ENCODE measurements at places on chromosomes 1 and 21.

GRCh38 chr1:242454262-242455051, 70.0 kb downstream of the PLD5 start:
- no peak for DNase-seq

GRCh38 chr1:199453723-199454122, 573.8 kb upstream of the NR5A2 start:
- DNase-seq: no peak

DNA sequence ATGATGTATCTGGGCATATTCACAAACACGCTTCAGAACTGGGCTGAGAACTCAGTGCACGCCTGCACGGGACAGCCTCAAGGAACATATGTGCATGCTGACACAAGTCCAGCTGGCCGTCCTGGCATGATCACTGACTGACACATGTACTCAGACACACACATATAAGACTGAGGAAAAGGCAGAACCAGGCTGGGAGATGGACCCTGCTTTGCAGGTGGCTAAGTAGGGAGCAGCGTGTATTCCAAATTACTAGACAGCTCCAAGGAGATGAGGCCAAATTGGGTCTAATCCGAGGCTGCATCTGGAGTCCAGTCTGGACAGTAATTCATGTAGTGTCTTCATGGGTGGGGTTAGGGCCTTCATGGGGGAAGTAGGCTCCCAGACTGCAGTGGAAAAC, 41.4 kb upstream of the GJB5 start:
- no peak for DNase-seq

DNA sequence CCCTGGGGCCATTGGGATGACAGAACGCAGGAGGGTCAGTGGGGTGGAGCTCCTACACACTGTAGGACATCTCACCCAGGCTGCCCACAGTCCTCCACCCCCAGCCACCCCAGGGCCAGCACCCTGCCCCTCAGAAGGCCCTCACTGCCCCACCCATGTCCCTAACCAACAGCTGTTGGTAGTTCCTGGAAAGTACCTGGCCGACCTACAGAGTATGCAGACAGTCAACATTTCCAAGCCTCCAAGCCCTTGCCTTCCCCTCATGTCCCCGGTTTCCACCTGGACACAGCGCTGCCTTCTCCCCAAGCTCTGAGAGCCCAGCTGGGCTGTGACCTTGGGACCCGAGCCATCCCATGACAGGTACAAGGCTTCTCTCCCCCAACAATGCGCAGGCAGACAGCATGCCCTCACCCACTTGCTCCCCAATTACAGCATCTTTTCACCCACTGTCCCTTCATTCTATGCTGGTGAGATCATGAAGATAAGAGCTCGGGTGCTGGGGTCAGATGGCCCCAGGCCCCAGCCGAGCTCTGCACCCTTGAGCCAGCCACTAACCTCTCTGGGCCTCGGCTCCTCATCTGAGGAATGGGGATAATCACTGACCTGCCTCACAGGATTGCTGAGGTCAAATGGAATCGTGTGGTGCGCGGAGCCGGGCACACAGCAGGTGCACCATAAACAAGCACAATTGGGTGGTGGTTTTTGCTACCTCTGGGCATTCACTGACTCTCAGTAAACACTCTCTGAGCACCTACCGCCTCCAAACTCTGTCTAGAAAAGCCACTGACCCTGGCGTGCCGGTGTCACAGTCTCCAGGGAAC, 11.2 kb downstream of the LAPTM5 start:
- DNase-seq: no peak

DNA sequence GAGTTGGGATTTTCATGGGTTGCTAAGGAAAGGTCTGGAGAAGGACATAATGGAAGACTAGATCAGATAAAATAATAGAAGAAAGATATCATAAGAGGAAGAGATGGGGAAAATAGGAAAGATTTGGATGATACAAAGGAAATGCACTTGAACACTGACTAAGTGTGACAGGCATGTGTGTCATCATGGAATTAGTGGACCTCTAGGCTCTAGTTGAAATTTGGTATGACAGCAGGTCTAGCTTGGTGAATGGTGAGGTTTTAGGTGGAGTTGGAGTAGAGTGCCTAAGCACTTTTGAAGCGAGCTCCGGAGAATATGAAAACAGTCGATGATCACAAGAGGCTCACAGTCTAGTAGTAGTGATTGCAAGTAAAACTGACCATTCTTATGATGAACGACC, 73.0 kb upstream of the PTGS2 start:
- no peak for DNase-seq

DNA sequence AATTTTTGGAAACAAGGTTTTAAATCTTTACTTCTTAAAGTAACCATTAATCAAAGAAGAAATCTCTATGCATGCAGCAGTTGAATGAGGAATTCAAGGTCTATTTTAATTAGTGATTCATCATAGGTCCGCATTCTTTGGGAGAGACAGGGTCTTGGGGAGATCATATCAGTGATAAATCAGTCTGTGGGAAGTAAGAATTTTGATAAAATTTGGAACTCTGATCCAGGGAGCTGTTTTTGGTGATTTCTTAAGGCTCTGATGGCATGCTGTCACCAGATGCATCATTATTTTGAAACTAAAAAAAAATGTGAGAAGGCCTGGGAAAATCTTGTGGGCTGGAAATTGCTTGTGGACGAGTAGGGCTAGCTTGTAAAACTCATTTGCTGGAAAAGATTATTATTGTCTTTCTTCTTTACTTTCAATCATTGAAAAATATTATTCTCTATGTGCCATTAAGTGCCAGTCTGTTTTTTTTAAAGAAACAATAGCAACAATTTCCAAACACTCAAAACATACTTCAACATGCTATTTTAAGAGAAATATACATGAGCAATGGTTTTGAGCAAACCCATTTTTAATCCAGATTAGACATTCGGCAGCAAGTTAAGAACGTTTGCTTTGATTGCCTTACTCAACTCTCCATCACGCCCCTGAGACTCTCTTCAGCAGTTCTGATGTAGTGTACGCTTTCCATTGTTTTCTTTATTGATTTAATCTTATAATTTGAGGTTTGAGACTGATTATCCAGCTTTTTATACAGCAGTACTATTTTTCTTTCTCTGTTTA, 62.6 kb downstream of the ZBTB18 start:
- DNase-seq: no peak

- no peak for DNase-seq
Observed at GRCh38 chr1:20936621-20937020, 149.5 kb upstream of the HP1BP3 start.

GRCh38 chr1:89721351-89721750, 88.4 kb downstream of the LRRC8C start:
- DNase-seq: peak; percentile 26

- DNase-seq: no peak
Observed at GRCh38 chr1:178412400-178412770, 84.4 kb downstream of the CLEC20A start.

GRCh38 chr21:8994640-8995511, 1526.5 kb upstream of the TPTE start:
- DNase-seq: no peak

DNA sequence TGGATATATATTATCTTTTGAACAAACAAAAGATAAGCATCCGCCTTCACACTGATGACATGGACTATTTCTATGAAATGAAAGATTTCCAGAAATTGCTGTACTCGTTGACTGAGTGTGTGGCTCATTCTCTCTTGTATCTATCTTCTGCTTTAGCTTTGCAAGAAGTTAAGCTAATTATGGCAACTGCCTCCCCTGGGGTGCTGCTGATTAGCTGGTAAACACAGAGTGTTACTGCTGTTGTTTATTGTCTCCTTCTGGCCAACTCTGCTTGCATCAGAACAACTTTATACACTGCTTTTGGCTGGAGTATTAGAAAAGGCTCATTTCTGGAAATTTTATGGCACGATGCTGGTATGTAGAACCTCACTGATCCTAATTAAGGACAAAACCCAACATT, 95.6 kb upstream of the SNX7 start:
- DNase-seq: no peak

- DNase-seq: no peak
Observed at GRCh38 chr1:183165456-183165855, 20.6 kb upstream of the LAMC2 start.
